NCI-H345 (cell line): ENCODE measurements at places on chromosomes 7 and 10.

DNA sequence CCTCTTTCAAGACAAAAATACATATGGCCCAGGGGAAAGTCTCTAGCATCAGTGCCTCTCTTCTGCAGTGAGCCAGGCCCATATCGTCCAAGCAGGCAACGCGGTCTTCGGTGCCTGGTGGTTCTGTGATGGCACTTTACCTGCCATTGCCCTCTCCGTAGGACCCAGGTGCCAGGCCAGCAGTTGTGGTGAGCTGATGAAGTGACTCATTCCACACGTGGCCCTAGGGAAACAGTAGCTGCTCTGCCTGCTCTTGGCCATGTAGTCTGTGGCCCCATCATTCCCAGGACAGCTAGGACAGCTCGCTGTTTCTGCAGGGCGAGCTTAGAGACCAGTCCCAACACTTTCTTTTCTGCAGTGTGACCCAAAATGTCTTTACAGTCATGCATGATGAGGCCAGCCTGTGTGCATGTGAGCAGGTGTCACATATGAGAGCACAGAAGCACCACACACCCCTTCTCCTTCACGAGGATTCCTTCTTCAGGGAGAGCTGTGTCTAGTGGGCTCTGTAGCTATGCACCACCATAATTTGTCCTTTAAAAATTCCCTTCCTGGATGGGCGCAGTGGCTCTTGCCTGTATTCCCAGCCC, 39.0 kb downstream of the SVIL start:
- no peak for DNase-seq

DNA sequence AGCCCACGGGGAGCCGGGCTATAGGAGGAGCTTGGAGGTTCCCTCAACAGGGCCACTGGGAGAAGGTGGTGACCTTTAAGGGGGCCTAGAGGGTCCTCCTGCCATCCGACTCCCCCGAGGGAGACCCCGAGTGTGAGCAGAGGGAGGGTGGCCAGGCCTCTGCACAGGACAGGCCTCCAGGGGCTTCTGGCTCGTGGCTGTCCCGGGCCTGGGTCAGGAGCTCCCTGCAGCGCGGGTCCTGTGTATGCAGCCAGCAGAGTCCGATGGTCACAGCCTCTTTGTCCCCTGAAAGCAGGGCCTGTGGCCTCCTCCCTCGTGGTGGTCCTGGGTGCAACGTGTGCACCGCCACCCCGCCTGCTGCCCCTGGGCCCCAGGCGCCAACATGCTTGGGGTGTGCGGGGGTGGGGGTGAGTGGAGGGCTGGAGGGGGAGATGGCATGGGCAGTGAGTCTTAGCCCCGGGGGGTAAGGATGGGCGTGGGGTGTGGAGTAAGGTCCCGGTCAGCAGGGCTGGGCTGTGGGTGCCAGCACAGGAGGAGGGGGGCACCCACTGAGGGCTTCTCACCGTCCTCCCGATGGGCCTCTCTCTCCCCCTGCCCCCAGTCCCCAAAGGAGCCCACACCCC, 27.1 kb downstream of the UNCX start:
- no peak for DNase-seq

DNA sequence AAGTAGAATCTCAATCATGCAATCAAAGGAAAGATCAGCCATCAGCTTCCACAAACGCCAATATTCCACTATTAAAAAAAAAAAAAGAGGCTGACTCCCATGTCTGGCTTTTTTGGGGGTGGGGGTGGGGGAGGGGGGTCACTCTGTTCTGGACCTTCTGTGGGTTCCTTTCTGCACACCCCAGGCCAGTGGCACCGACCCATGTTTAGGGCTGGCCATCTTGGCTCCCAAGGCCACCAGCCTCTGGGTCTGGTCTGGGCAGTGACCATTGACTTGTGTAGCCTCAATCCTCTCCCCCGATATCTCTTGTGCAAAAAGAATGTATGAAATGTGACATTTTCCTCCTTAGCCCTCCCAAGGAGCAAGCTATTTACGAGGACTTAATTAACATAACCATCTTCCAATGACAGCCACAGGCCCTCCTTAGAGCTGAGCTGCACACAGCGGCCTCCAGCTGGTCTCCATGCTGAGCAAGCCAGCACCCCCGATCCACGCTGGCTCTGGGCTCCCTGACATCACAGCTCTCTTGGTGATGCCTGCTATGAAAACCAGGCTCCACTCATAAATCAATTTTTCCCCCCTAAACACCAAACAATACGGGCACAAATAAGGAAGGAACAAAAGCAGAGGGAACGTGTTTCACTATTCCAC, 100.1 kb downstream of the ZRANB1 start:
- DNase-seq, result no peak

DNA sequence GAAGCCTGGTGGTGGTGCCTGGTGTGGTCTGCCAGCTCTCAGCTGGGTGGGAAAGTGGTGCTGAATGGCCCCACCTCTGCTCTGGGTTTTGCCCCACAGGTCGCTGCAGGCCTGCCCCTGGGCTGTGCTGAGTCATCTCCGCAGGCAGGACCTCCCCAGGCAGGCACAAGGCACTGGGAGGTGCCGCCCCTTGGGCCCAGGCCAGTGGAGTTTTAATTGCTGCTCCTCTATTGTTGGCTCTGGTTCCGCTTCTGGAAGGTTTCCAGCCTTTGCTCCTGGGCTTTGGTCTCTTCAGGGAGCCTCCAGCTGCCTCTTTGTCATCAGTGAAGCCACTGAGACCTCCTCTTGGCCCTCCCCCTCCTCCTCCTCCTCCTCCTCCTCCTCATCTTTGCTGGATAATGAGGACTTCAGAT, 180.3 kb upstream of the GRB10 start:
- DNase-seq, result peak; percentile 85

DNA sequence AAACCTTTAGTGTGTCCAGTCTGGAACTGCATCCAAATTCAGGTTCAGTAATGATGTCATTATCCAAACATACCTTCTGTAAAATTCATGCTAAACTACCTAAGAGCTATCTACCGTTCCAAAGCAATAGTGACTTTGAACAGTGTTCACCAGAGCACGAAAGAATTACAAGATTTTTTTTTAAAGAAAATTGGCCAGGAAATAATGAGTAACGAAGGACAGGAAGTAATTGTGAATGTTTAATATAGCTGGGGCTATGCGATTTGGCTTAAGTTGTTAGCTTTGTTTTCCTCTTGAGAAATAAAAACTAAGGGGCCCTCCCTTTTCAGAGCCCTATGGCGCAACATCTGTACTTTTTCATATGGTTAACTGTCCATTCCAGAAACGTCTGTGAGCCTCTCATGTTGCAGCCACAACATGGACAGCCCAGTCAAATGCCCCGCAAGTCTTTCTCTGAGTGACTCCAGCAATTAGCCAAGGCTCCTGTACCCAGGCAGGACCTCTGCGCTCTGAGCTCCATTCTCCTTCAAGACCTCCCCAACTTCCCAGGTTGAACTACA, 694 bp upstream of the FAS start:
- DNase-seq, result no peak

DNA sequence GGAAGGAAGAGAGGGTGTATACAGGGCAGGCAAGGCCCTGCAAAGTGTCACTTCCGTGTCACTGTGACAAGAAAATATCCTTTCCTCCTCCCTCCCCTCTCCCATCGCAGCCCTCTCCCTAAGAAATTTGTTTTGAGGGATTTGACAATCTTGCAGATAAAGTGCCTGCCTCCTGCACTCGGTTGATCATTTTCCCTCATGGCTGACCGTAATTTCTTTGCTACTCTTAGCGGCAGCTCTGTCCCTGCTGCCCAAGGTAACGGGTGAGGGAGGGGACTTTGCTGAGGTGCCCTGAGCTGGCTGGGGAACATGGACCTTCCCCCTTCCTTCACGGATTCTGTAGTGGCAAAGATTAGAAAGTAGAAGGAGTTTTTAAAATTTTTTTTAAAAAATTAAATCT, 179.1 kb downstream of the TCF7L2 start:
- no peak for DNase-seq
